ENCODE measurements at places on chromosomes 16 and 17.

GRCh38 chr16:87806261-87806640 lies 40.5 kb upstream of the KLHDC4 start:
- DNase-seq: no peak

GRCh38 chr16:65896448-65897153 lies 469.9 kb upstream of the CDH5 start:
- DNase-seq: no peak

DNA sequence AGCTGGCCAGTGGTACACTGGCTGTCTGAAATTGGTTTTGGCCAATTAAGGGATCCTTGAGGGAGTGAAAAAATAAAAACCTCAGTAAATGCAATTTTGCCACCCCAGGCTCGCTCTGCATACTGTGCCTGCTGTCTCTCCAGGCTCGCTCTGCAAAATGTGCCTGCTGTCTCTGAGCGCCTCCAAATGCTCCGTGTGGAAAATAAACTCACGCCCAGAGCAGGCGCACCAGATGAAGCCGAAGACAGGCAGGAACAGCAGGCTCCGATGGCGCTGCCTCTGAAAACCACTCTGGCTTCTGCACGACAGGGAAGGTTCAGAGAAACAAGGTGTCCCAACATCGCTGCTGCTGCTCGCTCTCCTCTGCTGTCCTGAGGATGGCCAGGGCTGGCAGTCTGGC lies 29.1 kb downstream of the SNN start:
- DNase-seq: no peak

DNA sequence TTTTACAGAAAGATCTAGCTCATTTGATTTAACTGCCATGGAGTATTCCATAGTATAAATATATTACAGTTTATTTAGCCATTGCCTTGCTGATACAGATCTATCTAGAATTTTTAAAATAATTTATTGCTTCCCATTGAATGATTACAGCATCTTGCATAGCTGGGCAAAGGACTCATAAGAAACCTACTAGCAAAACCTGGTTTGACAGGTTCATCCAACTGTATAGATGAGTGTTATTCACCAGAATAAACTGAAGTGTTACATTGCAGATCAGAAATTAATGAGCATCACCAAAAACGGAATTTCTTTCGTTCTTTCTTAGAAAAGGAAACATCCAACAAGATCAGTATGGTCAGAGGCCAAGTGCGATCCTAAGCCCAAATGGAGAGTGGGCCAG lies 202.2 kb upstream of the CACNG5 start:
- DNase-seq: no peak

- no peak for DNase-seq
Observed at GRCh38 chr17:61307905-61308886, 91.4 kb upstream of the TBX2 start.

GRCh38 chr17:33197342-33197741 lies 95.8 kb downstream of the ASIC2 start:
- DNase-seq: no peak

- DNase-seq: no peak
Observed at GRCh38 chr16:89481356-89481955, 8.9 kb downstream of the ANKRD11 start.
